ENCODE measurements at places on chromosomes 7 and 10.

- no peak for DNase-seq
These were observed 5.5 kb downstream of the TACC2 start for GRCh38 chr10:121994429-121994941.

GRCh38 chr7:44104860-44105771 lies 971 bp downstream of the AEBP1 start:
- DNase-seq, result no peak

- DNase-seq, result no peak
These were observed 47.2 kb upstream of the KLF6 start for GRCh38 chr10:3832022-3832786.

GRCh38 chr10:67836488-67836887 lies 1.5 kb downstream of the DNAJC12 start:
- no peak for DNase-seq

DNA sequence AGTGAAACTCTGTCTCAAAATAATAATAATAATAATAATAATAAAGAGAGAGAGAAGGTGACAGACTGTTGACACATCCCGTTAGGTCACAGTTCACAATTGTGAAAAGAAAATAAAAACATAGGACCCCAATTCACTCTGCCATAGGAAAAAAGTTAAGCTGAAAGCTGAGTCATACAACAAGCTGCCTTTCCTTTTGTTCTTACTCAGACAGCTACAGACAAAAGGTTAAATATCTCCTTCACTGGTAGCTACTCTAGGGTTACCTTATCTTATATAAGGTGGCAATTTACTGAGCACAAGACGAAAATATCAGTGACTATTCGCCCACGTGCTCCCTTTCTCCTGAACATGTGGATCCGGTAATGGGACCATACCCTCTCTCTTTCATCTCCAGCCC lies 17.5 kb downstream of the TUBAL3 start:
- DNase-seq, result no peak

DNA sequence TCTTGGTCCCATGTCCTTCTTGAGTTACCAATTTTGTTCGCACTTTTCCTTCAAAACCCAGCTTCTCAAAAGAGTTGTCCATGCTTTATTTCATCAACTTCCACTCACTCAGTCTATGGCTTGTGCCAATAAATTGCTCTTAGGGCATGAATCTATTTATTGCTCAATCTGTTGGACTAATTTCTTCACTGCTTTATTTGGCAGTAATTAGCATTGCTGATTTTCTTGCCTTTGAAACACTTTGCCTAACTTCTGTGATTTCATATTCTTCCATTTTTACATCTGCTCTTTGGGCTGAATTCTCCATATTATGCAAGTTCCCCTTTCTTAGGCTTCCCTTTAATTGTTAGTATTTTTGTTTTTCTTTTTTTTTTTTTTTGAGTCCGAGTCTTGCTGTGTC lies 16.8 kb downstream of the DLD start:
- no peak for DNase-seq

DNA sequence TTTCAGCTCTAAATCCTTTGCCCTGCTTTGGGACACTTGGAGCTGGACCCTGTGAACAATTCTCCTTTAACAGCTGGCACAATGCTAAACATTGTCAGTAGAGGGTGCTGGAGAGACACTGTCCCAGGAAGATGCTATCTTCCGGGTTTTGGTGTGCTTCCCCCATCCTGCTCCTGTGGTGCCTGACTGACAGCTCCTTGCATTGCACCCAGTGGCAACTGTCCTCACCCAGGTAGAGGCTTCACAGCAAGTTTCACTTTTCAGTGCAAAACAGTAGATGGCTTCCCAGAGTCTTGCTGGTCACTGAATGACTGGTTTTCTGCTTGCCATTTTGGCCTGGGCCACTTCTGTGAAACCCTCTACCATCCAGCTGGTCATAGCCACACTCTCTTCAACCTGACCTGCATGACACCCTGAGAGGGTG lies 77.3 kb downstream of the CDC14C start:
- DNase-seq, result no peak

GRCh38 chr10:22342421-22342820 lies 2.9 kb upstream of the SPAG6 start:
- DNase-seq, result no peak

DNA sequence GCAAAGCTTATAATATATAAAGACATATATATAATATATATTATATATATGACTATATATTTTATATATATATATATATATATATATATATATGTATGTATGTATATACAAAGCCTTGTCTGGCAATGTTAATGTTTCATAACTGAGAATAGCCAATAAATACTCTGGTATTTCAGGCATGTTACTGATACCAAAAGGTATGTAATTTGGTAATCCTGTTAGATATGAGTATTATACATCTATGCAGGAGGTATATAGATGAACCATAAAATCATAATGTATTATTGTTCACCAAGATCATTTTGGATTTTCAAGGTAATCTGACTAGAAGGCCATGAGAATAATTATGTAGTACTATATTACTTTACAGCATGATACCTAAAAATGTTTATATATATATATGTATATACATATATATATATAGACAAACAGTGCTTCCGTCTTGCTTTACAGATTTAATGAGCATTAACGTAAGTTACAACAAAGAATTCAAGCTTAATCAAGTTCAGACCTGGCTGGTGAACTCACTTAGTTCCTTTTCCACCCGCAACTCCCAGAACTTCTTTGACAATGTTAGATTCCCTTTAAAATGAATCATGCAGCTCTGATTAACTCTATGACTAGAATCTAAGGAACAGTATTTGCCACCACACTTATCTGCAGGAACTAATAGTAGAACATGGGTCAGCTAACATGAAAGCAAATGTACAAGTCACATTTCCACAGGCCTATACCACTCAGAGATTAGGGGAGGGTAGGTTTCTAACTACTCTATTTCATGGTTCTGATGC lies 82.7 kb downstream of the SLC25A13 start:
- no peak for DNase-seq

DNA sequence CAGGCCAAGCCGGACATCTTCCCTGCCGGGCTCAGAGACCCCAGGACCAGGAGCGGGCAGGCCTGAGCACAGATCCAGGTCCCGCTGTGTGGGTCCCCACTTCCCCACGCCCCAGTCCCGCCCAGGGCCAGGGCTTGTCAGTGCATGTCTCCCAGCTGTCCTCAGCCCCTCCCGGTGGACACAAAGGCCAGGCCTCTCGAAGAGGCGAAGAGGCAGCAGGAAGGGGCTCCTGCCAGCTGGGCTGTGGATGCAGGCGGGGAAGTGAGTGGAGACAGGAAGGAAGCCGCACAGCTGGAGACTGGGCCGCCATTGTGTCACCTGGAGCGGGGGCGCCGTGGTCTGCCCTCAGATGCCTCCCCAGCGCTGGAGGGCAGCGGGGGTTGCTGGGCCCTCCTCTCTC lies 4.8 kb downstream of the GRIFIN start:
- DNase-seq, result no peak

- no peak for DNase-seq
These were observed 54.4 kb downstream of the MTPAP start for GRCh38 chr10:30294476-30295240.

- no peak for DNase-seq
These were observed 18.0 kb downstream of the STX1A start for GRCh38 chr7:73701357-73701995.

DNA sequence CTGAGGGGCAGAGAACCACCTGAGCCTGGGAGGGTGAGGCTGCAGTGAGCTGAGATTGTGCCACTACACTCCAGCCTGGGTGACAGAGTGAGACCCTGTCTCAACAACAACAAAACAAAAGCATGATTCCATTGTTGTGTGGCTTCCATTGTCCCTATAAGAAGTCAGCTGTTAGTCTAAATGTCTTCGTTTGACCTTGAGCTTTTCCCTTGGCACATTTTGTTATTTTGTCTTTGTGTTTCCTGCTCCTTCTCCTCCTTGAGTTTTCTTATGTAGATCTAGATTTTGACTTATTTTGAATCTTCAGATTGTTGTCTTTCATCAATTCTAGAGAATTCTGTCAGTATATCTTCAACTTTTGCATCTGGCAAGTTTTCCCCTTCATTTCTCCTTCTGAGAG lies 13.6 kb upstream of the JAKMIP3 start:
- DNase-seq, result no peak

- DNase-seq, result no peak
These were observed 9.5 kb upstream of the EFCAB10 start for GRCh38 chr7:105590793-105591192.

- no peak for DNase-seq
These were observed 19.8 kb upstream of the AKR1B1 start for GRCh38 chr7:134478707-134479106.

- no peak for DNase-seq
These were observed 365.2 kb upstream of the ZMIZ1 start for GRCh38 chr10:78703593-78703992.

DNA sequence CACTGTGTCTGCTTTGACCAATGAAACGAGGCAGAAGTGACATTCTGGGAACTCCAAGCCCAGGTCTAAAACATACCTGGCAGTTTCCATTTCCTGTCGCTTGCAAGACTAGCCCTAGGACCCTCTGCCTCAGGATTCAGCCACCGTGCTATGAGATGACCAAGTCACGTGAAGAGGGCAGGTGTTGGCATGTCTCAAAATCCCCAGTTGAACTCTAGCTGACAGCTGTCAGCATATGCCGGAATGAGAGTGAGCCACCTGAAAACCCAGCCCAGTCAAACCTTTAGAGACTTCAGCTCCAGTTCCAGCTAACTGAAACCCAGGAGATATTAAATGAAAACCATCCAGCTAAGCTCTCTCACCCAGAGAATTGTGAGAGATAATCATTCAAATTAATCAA lies 89.9 kb upstream of the PPP1R3A start:
- DNase-seq, result no peak

DNA sequence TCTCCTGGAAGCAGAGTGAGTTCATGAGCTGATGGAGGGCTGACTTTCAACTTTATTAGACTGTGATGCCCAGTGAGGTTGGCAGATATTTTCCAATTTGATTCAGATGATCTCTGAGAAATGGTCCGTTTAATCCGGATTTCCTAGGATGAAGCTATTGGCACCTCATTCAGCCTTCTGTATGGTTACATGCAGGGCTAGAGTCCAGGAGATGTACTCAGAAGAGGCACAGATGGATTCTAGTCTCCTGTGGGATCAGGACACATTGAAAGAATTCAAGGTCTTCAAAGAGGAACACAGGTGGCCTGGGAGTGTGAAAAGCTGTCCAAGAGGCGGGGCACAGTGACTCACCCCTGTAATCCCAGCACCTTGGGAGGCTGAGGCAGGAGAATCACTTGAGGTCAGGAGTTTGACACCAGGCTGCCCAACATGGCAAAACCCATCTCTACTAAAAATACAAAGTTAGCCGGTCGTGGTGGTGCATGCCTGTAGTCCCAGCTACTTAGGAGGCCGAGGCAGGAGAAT lies 23.0 kb upstream of the RHEB start:
- DNase-seq, result no peak

DNA sequence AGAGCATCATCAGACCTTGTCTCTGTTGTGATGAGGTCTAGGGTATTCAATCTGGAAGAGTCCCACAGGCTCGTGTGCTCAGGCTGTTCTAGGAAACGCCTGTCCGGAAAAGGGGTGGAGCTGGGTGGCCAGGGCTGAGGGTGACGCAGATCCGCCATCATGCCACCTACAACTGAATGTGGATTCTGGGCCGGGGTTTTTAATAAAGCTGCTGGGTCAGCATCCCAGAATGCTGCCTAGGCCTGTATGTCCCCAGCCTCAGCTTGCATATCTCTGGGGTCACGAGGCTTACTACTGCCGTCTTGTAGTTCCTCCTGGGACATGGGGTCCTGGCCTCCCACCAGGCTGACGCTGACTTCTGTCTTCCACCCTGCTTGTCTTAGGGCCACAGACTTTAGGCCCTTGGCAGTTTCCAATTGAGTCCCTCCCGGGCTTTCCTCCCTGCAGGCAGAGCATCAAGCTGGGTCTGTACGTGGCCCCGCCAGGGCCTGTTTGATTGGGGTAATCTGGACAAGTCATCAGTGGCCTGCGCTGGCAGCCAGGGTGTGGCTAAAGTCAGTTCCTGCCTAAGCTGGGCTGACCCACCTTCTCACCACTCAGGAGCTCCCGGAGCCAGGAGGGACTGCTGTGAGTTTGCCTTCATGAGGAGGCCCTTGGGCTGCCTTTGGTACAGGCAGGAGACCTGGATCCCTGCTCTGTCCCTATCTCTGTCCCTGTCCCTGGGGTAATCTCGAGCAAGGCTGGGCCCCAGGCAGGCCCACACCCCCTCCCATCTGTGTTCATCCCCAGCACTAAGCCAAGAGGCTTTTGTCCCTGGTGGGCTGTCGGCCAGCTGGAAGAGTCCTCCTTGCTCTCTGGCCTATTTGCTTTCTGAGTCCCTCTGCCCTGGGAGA lies 79.9 kb downstream of the ZMIZ1 start:
- DNase-seq, result no peak

DNA sequence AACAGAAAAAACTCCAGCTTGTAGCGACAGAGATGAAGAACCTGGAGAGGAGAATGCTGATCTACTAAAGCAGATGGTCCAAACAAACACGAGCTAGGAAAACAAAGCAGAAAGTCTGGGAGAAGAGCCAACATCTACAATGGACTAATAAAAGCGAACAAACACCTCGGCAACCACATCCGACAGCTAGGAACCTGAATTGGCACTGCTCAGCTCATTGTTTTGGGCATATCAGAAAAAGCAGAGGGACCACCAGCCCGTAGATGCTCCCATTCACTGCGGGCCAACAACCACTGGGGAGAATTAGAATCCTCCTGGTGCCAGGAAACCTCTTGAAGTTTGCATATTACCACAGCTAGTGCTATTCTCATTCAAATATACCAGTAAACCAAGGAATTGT lies 204.7 kb downstream of the NXPH1 start:
- DNase-seq, result peak; percentile 85

- DNase-seq, result no peak
These were observed 19.0 kb downstream of the TRIM56 start for GRCh38 chr7:101104193-101104713.

DNA sequence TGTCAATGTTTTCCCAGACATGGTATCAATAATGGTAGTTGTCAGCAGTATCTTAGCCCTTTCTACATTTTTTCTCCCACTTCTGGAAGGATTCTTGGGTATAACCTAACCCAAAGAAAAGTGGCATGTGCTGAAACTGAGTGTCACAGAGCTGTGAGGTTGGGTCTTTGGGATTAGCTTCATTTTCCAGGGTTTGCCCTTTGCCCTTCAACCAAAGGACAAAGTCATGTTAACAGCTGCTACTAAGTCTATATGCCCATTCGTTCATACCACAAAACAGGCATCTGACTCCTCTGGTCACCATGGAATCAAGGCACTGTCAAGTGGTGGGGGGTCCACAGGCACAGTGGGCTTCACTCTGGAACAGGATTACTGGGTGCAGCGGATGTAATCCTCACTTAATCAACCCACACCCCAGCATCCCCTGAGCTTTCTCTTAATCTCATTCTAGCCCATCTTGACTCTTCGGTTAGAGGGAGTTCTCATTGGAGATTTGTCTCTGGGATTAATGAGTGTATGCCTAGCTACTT lies 29.1 kb downstream of the CTAGE6 start:
- no peak for DNase-seq
